ENCODE measurements at places on chromosomes 11 and 22. TPM values are rescaled to one million over a fixed set of nuclear protein-coding genes. Genes with fewer than 3 reads are reported as not detected.

Gene ACP2
- 28.8 TPM for total RNA-seq

Gene DEFB131B
- total RNA-seq = not detected

Gene LRRC32
- 2.5 TPM for total RNA-seq

Gene OR51B5
- not detected for total RNA-seq

Gene ASCL2
- total RNA-seq = 0.48 TPM

Gene IGLL1
- total RNA-seq = not detected

Gene APOA4
- not detected for total RNA-seq

Gene MUC2
- total RNA-seq = not detected

Gene FGF3
- not detected for total RNA-seq

Gene KCNA4
- total RNA-seq = not detected

Gene MAJIN
- total RNA-seq = 0.20 TPM

Gene CREB3L1
- not detected for total RNA-seq

Gene RIMBP3B
- total RNA-seq = 0.87 TPM

Gene OR2AG2
- not detected for total RNA-seq

Gene OR5B21
- total RNA-seq = 0.30 TPM

Gene IGSF9B
- 179 TPM for total RNA-seq

Gene ELFN2
- 0.28 TPM for total RNA-seq

Gene FBLN1
- total RNA-seq = not detected

Gene TSPAN18
- 66.7 TPM for total RNA-seq

Gene MRGPRF
- not detected for total RNA-seq

Gene CCDC89
- 0.93 TPM for total RNA-seq

Gene LMNTD2
- 4.5 TPM for total RNA-seq

Gene NECTIN1
- 0.55 TPM for total RNA-seq

Gene OR51I1
- not detected for total RNA-seq

Gene GAB4
- not detected for total RNA-seq

Gene MMP8
- total RNA-seq = not detected

Gene CNGA4
- total RNA-seq = not detected

Gene RFPL3
- total RNA-seq = not detected

Gene IGLL5
- total RNA-seq = not detected

Measured in activated naive CD4-positive, alpha-beta T cell treated with anti-CD3 and anti-CD28 coated beads, Interleukin-2, amount 10 ng/mL, durations not matched to agents 5 hours and 36 hours (primary cell).